Stimulated activated CD8-positive, alpha-beta memory T cell treated with anti-CD3 and anti-CD28 coated beads, Interleukin-15, amount 100 ng/mL, for 4 hours (primary cell): ENCODE measurements at places on chromosomes 13 and 19.

DNA sequence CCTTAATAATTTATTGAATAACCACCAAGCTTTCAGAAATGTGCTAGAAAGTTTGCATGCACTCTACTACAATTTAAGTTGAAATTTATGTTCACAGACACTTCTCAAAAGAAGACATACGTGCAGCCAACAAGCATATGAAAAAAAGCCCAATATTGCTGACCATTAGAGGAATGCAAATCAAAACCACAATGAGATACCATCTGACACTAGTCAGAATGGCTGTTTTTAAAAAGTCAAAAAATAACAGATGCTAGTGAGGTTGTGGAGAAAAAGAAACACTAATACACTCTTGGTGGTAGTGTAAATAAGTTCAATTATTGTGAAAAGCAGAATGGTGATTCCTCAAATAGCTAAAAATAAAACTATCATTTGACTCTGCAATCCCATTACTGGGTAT lies 308.8 kb upstream of the PCDH9 start:
- DNase-seq, result no peak

GRCh38 chr19:57280962-57281400 lies 696 bp downstream of the ZNF460 start:
- no peak for DNase-seq

GRCh38 chr13:40969169-40969901 lies 49.8 kb downstream of the ELF1 start:
- no peak for DNase-seq

DNA sequence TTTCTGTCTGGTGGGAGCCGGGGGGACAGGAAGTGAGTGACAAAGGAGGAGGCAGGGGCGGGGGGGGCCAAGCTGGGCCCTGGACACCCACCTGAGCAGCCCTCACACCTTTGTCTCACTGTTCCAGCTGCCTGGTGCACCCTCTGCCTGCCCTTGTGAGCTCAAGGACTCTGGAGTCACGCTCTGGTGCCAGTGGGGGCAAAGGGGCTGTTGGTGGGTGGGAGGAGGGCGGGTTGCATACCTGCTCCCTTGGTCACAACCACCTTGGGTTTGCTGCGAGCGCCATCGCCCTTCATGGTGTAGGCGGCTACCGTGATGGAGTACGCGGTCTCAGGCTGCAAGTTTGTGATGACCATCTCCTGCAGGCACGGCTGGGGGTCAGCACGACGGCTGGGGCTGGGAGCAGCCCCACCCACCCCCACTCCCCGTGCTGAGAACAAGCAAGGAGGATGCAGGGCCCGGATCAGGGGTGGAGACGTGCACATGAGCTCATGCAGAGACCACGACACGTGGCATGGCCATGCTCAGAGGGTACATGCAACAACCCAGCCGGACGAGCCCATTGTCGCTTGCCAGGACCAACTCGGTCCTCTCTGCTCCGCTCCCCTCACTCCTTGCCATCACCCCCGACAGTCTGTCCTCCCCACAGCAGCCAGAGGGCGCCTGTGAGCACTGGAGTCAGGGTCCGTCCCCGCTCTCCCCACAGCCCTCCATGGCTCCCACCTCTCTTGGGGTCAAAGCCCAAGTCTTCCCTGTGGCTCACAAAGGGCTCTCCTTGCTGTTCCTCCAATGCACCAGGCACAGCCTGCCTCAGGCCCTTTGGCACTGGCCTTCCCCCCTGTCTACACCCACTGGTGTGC lies 114.9 kb downstream of the PTPRS start:
- no peak for DNase-seq

GRCh38 chr19:47021536-47022139 lies 2.0 kb downstream of the NPAS1 start:
- DNase-seq, result no peak

DNA sequence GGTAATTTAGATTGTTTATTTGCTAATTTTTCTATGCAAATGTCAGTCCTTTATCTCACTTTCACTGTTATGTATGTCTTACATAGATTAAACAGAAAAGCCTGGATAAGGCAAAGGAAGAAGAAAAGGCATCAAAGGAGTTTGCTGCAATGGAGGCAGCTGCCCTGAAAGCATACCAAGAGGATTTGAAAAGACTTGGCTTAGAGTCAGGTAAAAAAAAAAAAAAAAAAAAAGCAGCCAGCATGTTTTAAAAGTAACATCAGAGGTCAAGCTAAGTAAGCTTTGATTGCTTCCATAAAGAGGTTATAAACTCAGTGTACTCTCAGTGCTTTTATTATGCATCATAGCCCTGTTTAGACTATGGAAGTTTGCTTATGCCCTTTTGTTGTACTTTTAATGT lies 3.8 kb downstream of the WBP4 start:
- no peak for DNase-seq

- DNase-seq, result no peak
Observed at GRCh38 chr19:6099033-6099432, 11.3 kb downstream of the RFX2 start.

GRCh38 chr13:94709001-94709834 lies 3.1 kb downstream of the SOX21 start:
- DNase-seq, result no peak

DNA sequence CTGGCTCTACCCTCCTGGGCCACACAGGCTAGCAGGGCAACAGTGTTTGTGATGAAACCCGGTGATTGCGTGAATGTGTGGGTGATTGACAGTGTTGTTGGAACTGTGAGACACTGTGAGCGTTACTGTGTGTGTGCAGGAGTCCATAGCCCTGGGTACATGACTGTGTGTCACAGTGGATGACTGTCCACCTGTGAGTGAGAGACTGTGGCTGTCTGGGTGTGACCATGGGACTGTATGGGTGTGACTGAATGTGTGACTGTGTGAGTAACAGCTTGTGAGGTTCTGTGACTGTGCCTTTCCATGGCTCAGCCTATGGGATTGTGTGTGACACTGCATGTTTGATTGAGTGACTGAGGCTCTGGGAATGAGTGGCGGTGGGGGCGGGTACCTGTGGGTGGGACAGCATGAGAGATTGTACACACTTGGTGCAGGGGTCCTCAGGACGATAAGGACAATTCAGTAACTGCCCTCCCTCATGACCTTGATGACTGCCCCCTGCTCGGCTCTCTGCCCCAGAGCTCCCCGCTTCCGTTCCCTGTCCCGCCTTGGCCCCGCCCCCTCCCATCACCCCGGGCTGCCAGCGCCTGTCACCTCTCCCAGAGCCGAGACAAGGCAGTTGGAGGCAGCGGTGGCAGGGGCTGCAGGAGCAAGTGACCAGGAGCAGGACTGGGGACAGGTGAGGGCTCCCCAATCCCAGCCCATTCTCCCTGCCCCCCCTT lies at the start of gene GIPR:
Gene GIPR (plus strand): TSS at position 602 of the 722 bp plus-strand sequence. CDS start 1,300 bp downstream, outside the sequence.
- DNase-seq, result peak; percentile 30

DNA sequence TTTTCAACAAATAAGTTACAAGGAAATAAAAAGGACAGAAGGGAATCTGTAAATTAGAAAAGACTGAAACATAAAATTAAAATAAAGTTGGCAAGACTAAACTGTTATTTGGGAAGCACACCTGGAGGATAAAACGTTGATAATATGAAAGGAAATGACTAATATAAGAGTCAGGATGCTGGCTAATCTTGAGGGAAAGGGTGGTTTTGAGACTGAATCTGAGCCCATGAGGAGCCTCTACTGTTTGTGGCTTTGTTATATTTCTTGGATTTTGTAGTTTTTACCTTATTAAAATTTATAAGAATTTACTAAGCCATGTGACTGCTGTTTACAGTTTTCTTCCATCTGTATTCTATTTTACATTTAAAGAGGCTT lies 718.0 kb upstream of the SPRY2 start:
- DNase-seq, result no peak

DNA sequence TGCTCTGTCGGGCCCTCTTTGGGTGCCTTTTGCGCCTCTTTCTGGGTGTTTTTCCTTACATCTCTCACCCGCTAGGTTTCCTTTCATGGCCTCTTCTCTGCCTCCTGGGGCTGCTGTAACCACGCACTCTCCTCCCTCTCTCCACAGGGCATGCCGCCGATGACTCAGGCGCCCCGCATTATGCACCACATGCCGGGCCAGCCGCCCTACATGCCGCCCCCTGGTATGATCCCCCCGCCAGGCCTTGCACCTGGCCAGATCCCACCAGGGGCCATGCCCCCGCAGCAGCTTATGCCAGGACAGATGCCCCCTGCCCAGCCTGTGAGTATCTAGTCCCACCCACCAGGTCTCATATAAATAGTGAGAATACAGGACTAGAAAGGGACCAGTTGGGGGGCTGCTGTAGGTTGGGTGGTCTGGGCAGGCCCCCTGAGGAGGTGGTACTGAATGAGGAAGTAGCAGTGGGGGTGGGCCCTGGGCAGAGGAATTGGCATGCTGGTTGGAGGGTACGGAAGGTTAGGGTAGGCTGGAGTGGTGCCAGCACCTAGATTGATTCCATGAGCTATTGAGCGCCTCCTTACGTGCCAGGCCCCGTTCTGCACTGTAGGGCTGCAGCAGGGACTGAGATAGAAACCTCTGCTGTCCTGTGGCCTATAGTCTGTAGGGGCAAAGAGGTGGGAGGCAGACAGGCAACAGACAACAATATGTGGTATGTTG lies 11.9 kb downstream of the SNRPA start:
- no peak for DNase-seq

GRCh38 chr13:102040812-102041211 lies 361.0 kb downstream of the FGF14 start:
- no peak for DNase-seq

DNA sequence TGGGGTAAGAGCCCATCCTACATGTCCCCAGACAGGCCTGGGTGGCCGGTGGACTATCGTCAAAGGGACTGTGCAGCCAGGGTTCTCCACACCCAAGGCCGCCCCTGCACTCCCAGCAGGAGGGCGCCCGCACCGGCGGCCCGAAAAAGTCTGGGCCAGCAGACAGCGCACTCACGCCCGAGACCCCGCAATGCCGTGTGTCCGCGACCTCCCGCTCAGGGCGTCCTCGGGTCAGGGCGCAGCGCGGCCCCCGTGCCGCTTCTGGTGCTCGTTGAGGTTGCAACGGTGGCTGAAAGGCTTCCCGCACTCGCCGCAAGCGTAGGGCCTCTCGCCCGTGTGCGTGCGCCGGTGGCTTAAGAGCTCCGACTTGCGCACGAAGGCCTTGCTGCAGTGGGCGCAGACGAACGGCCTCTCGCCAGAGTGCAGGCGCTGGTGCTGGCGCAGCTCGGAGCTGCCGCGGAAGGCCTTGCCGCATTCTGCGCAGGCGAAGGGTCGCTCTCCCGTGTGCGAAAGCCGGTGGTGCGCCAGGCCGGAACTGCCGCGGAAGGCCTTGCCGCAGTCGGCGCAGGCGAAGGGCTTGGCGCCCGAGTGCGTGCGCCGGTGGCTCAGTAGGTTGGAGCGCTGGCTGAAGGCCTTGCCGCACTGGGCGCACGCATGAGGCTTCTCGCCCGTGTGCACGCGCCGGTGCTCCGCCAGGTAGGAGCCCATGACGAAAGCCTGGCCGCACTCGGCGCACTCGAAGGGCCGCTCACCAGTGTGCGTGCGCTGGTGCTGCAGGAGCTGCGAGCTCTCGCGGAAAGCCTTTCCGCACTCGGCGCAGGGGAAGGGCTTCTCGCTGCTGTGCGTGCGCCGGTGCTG lies 2.8 kb upstream of the A1BG start:
- peak; percentile 4 for DNase-seq

- DNase-seq, result no peak
Observed at GRCh38 chr19:30855442-30855841, 483.3 kb downstream of the ZNF536 start.

GRCh38 chr13:72284791-72285190 lies 417.8 kb upstream of the DACH1 start:
- DNase-seq, result no peak

- no peak for DNase-seq
Observed at GRCh38 chr19:46725036-46725820, 8.3 kb upstream of the PRKD2 start.

DNA sequence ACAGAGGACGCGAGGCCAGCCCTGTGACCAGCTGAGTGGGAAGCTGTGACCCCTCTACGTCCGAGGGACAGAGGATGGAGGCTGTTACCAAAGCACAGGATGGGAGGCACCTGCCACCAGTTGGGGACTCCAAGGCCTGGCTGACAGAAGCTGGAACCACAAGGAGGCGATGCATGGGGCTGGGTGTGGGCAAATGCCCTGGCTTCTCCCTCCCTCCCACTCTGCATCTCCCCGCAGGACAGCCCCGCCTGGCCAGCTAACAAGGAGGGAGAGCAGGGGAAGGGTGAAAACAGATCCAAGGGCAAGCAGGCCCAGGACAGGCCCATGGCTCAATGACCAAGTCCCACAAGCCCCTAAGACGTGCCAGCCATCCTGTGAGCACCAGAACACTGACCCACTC lies 28.6 kb downstream of the AKT2 start:
- no peak for DNase-seq

DNA sequence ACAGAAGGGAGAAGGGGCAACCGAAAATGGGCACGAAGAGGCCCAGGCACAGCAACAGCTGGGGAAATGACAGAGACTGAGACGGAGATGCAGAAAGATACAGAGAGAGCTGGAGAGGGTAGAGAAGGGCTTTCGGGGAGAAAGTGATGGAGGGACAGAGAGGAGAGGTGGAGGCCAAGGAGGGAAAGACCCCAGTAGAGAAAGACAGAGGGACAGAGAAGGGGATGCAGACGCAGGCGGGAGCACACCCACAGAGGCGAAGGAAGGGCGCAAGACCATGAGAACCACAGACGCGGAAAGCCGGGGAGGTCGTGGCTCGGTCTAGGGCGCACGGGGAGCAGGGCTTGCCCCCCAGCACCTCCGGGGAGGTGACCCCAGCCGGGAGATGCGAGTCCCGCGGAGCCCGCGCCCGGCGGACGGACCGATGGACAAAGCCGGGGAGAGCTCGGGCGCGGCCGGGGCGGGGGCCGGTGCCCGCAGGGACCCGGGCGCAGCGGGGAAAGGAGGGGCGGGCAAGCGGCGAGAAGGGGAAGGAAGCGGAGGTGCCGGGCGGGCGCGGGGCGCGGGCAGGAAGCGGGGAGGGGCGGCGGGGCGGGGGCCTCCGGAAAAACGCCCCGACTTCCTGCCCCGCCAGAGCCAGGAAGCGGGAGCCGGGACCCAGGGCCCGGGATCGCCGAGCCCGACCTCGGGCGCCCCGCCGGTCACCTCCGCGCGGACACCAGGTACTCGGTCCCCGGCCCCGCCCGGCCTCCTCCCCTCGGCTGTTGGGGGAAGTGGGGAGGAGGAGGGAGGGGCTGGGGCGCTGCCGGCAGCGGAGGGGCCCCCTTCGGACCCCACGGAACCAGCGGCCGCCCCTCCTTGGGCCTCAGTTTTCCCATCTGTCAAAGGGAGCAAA lies at the start of gene ARHGEF1:
Gene ARHGEF1 (plus strand): TSS at position 617 of the 895 bp plus-strand sequence. CDS start 4,899 bp downstream, outside the sequence.
- peak; percentile 36 for DNase-seq

DNA sequence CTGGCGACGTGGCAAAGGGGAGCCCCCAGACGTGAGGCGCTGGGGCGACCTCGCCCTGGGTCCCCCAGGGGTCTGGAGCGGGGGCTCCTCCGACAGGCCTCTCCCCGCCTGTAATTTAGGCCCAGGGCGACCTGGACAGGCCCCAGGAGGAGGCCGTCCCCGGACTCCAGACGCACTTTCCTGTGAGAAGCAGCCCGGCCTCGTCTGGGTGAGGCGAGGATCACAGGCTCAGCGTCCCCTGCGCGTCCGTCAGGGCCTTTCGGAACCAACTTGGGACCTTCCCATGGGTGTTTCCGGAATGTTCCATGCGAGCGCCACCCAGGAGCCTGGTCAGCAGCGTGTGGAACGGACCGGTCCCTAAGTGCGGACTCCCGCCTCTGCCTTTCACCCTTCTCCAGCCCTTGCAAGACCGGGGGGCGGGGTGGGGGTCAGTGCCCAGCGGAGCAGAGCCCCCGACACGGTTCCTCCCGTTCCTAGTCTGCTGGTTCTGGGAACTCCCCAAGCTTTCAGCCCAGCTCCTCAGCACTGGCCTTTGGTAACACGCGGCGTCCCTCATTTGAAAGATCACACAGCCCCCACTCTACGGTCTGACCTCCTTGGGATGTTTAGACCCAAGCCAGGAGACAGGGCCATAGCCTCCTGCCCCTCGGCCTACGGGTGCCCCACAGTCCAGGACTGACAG lies 1.1 kb upstream of the GRTP1 start:
- DNase-seq, result no peak
